ENCODE measurements at places on chromosomes 4 and X.
A peak's percentile ranks its signal among the peaks of the same experiment; 100 is the strongest.

DNA sequence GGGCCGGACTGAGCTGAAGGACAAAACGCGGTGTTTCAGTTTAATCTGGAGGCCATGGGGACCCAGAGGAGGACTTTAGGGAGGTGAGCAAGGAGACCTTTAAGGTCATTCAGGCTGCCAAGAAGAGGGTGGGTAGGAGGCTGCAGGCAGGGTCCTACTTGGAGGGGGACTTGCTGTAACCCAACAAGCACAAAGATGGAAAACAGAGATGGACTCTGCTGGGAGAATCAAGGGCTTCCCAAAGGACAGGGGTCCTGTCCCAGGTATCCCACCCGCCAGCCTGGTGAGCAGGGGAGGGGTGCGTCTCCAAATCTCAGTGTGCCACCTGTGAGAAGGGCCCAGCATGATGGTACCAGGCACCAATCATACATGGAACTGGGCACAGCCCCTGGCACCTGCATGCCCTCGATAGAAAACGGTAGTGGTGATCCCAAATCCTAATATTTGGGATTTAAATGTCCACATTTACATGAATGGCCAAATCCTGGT lies 3.9 kb upstream of the HAUS3 start:
- no peak for DNase-seq

DNA sequence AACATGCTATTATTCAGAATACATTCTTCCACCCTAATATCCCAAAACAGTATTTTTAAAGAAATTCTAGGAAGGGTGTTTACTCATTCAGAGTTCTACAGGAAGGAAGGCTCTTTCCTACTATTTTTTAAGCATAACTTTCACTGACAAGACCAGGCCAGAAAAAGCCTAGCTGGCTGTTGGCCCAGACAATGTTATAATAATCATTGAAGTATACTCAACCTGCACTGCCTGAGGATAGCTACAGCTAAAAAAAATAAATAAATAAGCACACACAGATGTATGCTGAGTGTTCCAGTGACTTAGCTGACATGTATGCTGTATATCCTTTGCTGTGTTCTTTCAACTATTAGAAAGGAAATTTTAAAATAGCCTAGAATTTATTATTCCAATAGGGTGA lies 145.8 kb upstream of the SPRY1 start:
- no peak for DNase-seq

DNA sequence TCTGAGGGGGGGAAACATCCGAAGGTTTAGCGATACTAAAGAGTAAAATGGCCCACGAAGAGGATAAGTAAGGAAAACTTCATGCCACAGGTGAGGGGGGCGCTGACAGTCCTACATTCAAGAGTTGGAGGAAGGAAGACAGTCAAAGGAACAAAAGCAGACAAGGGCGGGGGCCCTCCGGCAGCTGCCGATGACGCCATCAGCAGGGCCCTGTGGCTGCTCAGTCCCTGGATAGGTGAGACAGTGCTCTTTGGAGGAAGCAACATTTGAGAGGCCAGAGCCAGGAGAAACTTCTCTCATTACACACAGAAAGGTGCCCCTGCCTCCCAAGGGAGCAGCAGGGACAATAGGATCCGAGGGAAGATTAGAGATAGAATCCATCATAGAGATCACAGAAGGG lies 41.5 kb downstream of the RAB40AL start:
- no peak for DNase-seq

DNA sequence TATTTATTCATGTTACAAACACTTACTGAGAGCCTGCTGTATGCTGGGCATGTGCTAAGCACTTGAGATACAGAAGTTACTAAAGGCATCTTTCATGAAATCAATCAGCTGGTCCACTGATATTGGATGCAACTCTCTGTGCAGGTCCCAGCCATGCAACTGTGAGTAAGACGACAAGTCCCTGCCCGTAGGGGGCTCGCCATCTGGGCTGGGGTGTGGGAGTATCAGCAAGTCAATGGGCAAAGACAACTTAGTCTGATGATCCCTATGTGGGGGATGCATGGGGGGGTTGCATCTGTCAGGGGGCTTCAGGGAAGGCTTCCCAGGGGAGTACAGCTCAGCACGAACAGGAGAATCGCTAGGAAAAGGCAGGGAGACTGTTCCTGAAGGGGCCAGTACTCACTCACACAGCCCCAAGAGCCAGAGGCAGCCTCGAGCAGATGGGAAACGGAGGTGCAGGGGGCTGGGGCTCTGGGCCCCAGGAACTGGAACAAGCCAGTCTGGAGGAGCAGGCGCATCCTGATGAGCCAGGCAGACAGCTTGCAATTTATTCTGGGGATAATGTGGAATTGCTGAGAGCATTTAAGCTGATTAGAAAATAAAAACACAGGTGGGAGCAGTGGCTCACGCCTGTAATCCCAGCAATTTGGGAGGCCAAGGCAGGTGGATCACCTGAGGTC lies 40.2 kb downstream of the CRMP1 start:
- no peak for DNase-seq

- no peak for DNase-seq
Measured at GRCh38 chr4:115687052-115687755, 573.8 kb upstream of the NDST4 start.

DNA sequence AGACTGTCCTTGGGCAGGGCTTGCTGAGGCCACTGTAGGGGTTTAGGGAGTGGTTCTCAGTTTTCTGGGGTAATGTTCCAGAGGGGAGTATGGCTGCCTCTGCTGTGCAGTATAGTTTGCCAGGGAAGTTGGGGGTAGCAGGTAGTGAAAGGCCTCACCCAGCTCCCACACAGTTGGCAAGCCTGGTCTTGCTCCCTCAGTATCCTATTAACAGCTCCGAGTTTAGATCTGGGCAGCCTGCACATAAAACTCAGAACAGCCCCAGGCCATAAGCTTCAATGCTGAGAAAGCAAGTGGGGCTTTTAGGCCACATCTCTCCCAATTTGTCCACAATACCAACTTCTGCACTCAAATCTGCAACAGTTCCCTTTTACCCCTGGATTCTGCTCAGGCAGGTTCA lies 205.2 kb downstream of the GALNTL6 start:
- DNase-seq = no peak

GRCh38 chrX:3231766-3232165 lies 114.7 kb downstream of the MXRA5 start:
- no peak for DNase-seq

DNA sequence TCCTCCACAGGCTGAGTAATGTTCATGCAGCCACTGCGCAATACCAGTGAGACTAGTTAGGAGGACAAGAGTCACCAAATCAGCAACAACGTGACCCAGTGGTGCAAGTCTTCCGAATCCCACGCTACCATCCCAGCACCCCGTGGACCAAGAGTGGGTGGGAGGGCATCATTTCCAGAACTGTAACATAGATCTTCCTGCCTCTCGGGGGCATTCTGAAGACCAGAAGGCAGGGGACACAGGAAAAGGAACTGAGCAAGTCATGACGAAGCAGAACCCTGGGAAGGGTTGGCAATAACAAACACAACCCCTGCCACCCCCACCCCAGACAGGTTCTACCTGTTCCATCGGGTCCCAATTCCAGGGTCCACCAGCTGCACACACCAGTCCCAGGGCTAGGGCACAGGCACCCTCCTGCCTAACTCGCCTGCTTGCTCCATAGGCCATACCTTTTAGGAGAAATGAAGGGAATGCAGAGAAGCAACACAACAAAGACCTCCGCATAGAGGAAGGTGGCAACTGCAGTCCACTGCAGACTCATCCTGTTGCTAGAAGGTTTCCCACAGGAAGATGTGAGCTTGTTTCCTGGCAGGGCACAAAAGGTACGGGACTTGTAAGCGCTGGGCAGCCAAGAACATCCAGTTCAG lies 1.4 kb downstream of the BCAP31 start:
- no peak for DNase-seq

DNA sequence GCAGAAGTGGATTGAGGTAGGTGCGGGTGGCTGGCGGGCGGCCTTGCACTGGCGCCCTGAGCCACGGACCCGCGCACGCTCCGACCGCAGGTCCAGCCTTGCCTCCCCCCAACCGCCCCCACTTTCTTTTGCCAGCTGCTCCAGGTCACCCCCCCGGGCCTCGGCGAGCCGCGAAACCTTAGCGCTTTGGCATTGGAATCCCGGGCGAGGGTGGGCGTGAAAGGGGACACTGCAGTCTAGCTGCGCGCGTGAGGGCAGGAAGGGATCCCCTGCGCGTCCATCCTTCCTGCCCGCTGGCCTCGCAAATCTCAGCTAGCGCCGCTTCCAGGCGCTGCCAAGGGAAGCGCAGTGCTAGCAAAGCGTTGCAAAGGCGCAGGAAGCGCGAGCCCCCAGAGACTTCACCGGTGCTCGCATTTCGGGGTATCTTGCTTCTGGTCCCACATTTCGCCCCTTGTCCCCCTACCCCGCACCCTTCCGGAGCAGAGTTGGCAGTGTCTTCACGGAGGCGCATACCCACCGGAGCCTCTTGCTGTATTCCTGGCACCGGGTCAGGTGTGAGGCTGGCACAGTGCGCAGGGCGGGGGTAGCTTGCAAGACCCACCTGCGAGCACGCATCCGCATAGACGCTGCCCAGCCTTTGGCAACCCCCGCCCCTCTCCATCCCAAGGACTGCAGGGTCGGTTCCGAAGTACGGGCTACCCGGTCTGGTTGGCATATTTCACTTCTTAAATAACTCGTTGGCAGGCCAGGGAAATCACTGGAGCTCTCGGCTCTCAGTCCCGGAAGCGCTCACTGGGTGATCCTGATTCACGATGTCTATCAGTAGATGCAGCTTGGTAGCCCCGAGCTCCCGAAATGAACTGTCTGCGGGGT lies 104.4 kb downstream of the UCHL1 start:
- DNase-seq = peak; percentile 47

GRCh38 chr4:13599159-13599558 lies 28.4 kb downstream of the BOD1L1 start:
- no peak for DNase-seq

- no peak for DNase-seq
Measured at GRCh38 chr4:83268491-83268890, 16.1 kb downstream of the COQ2 start.

DNA sequence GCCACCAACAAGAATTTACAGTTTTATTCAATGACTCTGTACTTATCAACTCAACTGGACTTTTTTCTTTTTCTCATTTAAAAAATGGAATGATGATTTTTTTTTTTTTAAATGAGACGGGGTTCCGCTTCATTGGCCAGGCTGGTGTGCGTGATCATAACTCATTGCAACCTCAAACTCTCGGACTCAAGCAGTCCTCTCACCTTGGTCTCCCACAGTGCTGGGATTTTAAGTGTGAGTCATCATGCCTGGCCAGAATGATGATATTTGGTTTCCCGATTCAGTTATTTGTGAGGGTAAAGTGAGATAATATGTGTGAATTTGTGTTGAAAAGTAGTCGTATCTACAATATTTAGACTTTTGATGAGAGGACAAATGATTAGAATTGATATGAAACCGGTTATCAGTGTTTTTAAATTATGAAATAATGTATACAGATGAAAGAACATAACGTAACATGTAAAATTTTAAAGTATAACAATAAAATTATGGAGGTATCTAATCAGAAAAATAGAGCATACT lies 66.0 kb upstream of the UNC5C start:
- no peak for DNase-seq

GRCh38 chr4:149145803-149146202 lies 669.8 kb downstream of the IQCM start:
- no peak for DNase-seq

DNA sequence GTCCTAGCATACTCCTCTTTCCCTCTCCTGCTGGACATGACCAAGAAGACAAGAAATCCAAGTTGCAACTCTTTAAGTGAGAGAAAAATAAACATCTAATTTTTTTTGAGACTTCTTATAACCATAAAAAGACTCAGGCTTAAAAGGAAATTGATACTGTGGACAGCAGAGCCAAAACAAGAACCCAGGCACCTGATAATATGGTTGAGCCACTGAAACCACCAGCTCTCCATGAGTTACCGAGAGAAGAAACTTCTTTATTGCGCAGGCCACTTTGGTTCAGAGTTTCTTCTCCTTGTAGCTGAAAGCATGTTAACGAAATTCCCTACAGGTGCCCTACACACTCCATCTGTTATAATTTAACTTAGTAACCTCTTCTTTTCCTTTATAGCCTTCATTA lies 11.3 kb upstream of the SPCS3 start:
- no peak for DNase-seq

DNA sequence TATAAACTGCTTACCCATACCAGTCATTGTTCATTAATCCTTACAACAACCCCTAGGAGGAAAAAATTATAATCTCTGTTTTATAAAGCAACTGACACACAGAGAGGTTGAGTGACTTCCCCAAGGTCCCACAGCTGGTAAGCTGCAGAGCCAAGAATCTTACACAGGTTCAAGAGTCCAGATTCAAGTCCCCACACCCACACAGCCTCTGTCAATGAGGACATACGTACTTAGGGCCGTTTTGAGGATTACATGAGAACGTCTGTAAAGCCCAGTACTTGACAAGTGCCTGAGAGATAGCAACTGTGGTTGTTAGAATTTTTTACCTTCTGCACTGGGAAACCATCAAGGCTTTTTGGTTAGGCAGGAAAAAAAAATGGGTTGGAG lies 556 bp upstream of the SLC25A43 start:
- no peak for DNase-seq

DNA sequence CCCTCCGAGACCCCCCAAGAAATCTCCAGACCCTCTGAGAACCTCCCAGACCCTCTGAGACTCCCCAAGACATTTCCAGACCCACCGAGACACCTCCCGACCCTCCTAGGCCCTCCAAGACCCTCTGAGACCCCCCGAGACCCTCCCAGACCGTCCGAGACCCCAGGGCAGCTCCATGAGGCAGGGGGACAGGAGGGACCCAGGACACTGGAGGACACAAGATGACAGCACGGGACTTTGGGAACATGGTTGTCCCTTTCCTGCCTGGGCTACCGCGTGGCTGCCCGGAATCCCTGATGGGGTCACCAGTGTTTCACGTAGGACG lies 10.3 kb downstream of the CTBP1 start:
- no peak for DNase-seq

GRCh38 chr4:88320780-88321373 lies 36.5 kb upstream of the PPM1K start:
- peak; percentile 42 for DNase-seq

GRCh38 chr4:138475116-138475515 lies 233.0 kb upstream of the SLC7A11 start:
- DNase-seq = no peak

DNA sequence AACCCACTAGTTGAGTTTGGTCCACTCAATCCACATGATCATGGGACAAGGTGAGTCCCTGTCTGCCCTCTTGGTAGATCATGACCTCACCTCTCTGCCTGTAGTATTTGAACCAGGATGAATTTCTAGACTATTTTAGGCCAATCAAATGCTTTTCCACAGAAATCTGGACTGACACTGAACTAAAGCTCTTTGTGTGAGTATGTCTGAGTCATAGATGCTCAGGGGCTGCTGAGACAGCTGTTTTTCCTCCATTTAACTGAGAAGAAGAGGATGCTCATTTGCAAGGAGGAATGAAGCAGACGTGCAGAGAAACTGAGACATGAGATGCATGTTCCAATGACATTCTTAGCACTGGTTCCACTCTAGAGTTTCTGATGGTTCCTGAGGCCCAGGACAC lies 77.3 kb upstream of the TMEM47 start:
- DNase-seq = no peak

- no peak for DNase-seq
Measured at GRCh38 chrX:13397878-13398818, 78.3 kb upstream of the ATXN3L start.

DNA sequence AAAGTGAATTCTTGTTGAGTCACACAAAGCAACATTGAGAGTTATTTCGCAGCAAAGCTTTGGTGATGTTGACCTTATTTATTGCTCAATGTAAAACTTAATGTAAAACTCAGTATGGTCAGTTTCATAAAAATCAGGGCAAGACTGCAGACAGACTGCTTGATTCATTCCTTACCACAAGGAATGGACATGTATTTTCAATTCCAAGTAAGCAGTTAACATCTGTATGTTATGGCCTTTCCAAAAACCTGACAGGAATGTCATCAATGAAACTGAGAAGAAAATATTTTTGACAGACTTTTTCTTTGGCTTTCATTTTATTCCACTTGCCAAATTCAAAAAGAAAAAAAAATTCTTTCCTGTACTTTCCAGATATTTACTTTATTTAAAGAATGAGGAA lies 488.3 kb downstream of the ANKRD50 start:
- no peak for DNase-seq

Measured in nucleus accumbens (tissue), 56 donors.